Activated T-cell treated with anti-CD3 and anti-CD28 coated beads for 24 hours (primary cell): ENCODE measurements at places on chromosomes 3 and 15.
A peak's percentile ranks its signal among the peaks of the same experiment; 100 is the strongest.

- DNase-seq: no peak
Measured at GRCh38 chr3:16484984-16485383, 28.5 kb downstream of the RFTN1 start.

- no peak for DNase-seq
Measured at GRCh38 chr15:51561271-51561670, 61.3 kb downstream of the DMXL2 start.

DNA sequence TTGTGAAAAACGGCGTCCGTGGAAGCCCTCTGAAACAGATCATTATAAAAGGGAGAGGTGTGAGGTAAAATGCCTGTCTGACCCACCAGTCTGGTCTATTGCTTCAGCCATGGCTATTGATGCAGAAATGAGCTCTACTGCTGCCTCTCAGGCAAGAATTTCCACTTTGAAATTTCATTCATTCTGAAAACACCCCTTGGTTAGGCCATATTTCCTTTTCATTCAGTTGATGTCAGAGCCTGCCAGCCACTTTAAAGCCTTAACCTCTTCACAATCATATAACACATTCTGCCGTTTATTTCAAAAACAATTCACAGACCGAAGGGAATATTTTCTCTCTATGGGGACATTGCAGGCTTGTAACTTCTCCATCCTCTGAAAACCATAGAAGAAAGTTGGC is 71.9 kb downstream of the FOXB1 start:
- DNase-seq: no peak

- DNase-seq: no peak
Measured at GRCh38 chr15:41691471-41691870, 31.3 kb downstream of the MGA start.

- DNase-seq: no peak
Measured at GRCh38 chr3:42096796-42097565, 5.8 kb downstream of the TRAK1 start.

DNA sequence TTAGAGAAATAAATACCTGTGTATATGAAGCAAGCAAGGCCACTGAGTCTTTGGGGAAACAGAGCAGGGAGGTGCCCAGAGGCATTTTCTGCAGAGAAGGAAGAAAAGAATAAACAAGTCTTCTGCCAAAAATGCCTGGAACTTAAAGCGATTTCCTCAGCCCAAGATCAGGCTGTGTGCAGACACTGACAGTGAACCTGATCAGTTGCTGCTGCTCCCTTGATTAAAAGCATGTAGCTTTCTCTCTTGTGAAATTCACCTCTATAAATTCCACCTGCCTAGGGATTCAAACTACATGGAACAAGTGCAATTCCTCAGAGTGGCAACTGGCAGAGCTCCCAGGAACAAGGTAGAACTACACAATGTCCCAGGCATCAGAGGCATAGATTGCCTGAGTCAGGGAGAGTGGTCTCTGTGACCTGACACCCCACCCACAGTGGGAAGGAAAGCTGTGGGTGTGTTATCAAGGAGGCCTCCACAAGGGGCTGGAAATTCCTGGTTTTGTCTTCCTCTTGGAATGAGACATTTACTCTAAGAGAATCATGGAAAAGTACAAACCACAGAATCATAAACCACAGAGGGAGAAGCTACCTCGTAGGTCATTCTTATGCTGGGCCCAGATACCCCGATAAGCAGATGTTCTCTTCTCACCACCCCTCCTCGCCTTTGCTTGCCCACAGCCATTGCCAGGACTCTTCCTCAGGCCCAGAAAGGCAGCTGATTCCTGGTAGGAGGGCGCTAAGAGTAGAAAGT is 1.8 kb upstream of the ZBTB38 start:
- no peak for DNase-seq

- DNase-seq: no peak
Measured at GRCh38 chr3:69659180-69659910, 79.9 kb upstream of the MITF start.

DNA sequence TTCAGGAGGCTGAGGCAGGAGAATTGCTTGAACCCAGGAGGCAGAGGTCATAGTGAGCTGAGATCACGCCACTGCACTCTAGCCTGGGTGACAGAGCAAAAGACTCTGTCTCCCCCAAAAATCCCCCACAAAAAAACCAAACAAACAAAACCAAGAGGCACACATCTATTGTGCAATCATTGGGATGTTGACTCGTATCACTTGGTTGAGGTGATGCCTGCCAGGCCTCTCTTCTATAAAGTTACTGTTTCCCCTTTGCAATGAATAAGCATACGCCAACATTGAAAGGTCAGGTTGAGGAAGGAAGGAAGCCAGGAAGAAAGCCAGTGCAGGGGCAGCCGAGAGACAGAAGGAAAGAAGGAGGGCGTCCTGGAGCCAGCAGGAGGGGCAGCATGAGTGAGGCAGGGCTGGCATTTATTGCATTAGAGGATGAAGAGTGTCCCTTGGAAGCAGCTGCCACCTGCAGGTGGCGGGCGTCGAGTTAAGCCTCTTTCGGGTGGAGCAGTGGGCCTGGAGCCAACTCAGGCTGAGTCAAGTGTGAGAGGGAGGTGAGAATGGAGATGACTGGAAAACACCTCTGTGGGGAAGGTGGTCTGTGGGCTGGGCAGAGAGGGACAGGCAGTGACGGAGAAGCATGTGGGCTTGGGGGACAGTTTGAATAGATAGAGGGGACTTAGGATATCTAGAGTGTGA is 8.3 kb upstream of the CSPG4 start:
- peak; percentile 21 for DNase-seq

- DNase-seq: no peak
Measured at GRCh38 chr15:37142371-37142770, 42.0 kb upstream of the MEIS2 start.

- DNase-seq: no peak
Measured at GRCh38 chr3:57283334-57283733, 9.2 kb downstream of the ASB14 start.

- DNase-seq: peak; percentile 69
Measured at GRCh38 chr3:11624161-11624560, 19.6 kb downstream of the VGLL4 start.

DNA sequence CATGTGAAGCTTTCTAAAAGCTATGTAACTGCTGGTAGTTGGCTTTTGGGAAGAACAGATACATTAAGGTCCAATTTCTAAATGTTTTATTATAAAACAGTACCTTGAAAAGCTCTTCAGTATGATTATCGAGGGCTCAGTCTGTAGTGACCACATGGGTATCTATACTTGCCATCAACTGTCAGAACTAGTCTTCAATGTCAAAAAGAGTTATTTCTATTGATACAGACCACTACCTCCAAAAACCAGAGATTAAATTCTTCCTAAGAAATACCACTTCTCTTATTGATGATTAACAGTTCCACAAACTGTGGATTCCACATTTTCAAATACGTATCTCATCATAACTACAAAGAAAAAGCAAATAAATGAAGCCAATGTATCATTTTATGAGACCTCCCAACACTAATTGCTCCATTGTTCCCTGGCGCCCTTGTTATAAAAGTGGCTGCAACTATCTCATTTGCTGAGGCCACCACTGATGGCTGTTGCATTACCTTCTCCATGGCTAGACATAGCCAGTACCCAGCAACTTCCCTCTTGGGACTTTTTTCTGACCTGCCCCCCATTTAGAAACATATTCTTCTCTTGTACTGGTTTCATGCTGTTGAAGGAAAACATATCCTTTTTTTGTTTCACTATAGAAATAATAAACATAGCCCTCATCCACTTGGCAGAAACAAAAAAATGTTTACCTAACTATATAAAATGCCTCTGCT is 33.9 kb upstream of the MBNL1 start:
- DNase-seq: no peak

- DNase-seq: no peak
Measured at GRCh38 chr3:137990427-137990826, 19.5 kb upstream of the CLDN18 start.

- DNase-seq: no peak
Measured at GRCh38 chr15:61946778-61947177, 113.5 kb downstream of the VPS13C start.

DNA sequence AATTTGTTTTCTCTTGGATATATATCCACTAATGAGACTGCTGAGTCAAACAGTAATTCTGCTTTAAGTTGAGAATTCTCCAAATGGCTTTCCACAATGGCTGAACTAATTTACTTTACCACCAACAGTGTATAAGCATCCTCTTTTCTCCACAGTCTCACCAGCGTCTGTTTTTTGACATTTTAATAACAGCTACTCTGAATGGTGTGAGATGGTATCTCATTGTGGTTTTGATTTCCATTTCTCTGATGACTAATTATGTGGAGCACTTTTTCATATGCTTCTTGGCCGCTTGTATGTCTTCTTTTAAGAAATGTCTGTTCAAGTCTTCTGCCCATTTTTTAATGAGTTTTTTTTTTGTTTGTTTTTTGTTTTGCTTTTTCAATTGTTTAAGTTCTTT is 206.2 kb downstream of the CTNNB1 start:
- no peak for DNase-seq

GRCh38 chr3:14532691-14533456 is 7.3 kb downstream of the GRIP2 start:
- no peak for DNase-seq

- no peak for DNase-seq
Measured at GRCh38 chr3:58285334-58285733, 20.7 kb upstream of the RPP14 start.

- no peak for DNase-seq
Measured at GRCh38 chr3:71537211-71537611, 46.3 kb downstream of the FOXP1 start.

DNA sequence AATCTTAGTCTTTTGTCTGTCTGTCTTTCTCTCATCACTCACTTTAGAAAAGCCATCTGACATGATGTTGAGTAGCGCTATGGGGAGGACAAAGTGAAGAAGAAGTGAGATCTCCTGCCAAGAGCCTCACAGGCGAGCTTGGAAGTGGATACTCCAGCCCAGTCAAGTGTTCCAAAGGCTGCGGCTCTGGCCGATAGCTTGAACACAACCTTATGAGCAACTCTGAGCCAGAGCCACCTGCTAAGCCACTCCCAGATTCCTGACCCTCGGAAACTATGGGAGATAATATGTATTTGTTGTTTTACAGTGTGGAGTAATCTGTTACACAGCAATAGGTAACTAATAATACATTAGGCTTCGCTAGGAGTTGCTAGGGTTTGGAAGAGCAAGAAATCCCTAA is 76.2 kb downstream of the MB21D2 start:
- DNase-seq: no peak

GRCh38 chr15:74994236-74994635 is 1.1 kb upstream of the SCAMP5 start:
- no peak for DNase-seq

- no peak for DNase-seq
Measured at GRCh38 chr3:47910777-47911440, 105.3 kb downstream of the MAP4 start.

DNA sequence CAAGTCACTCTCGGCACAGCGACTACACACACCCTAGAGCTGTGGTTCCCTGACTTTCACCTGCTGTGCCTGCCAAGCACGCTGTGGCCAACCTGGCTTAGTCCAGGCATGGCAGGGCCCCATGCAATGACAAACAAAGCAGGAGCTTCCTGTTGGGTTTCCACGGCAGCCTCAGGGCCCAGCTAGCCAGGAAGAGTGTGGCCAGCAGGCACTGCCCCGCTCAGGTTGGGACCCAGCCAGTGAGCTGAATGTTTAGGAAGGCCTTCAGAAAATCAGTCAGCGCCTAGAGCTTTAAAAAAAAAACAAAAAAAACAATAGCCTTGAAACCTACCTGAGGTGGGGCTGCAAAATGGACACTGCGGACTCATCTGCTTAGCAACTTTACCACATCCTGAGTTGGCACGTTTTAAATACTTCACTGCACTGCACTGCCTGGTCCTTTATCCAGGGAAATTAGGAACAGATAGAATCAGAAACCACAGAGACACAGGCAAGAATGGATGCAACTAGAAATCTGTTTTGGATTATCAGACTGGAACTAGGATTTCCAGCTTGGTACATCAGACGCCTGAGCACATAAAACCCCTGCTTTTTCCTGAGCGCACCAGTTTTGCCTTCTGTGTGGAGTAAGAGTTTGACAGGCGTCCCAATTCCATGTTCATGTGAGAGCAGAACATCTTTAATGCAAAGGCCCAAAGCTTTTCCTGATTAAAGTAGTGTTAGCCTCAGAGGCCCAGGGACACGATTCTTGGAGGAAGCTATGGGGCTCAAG is 36.2 kb upstream of the LDHAL6B start:
- no peak for DNase-seq

DNA sequence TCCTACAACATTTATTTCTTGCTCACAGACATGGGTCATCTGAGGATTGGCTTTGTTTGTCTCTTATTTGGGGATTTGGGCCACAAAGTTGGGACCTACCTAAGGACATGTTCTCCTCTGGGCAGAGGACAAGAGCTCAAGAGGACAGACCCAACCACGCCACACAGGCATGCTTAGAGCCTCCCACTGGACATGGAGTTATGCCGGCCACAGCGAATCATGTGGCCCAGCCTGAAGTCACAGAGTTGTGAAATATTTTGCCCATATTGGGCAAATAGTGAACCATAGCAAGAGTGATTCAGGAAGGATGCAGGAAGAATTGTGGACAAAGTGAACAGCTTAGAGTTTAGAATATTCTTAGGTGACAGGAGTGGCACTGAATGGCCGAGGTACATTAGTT is 9.9 kb downstream of the TRAK1 start:
- no peak for DNase-seq

- DNase-seq: no peak
Measured at GRCh38 chr3:159265705-159266104, 463.9 kb downstream of the MFSD1 start.

GRCh38 chr3:55765906-55766701 is 279.0 kb upstream of the WNT5A start:
- DNase-seq: no peak

- DNase-seq: no peak
Measured at GRCh38 chr3:152269831-152270734, 1.4 kb downstream of the MBNL1 start.

- no peak for DNase-seq
Measured at GRCh38 chr3:169389925-169390253, 273.6 kb downstream of the MECOM start.

- no peak for DNase-seq
Measured at GRCh38 chr15:33007303-33007855, 187.1 kb downstream of the FMN1 start.

- no peak for DNase-seq
Measured at GRCh38 chr3:185792955-185793354, 31.9 kb downstream of the IGF2BP2 start.

- DNase-seq: no peak
Measured at GRCh38 chr3:133948996-133949395, 53.3 kb upstream of the RAB6B start.
